ENCODE measurements at places on chromosomes 6 and 20.

DNA sequence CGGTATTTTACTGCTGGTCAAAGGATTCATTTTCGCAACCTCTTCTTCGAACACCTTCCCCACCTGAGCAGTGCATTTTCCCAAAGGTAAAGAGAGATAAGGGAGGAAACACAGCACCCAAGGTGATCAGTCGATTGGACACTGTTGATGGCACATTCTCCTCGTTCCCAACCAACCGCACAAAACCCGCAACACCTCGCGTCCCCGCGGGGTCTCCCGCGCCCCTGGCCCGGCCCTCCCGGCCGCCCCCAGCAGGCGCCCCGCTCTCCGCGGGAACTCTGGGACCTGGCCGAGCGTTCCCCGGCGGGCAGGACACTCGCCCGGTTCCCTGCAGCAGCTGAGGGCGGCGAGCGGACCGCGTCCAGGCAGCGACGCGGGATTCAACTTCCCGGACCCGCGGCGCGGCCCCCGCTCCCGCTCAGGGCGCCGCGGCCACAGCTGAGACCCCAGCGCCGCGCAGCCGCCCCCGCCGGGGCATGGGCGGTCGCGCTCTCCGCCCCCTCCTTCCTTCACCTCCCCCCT is 506 bp downstream of the RGS17 start:
- DNase-seq, result no peak

GRCh38 chr6:37222125-37222967 is 35.2 kb upstream of the TBC1D22B start:
- DNase-seq, result peak; percentile 8

DNA sequence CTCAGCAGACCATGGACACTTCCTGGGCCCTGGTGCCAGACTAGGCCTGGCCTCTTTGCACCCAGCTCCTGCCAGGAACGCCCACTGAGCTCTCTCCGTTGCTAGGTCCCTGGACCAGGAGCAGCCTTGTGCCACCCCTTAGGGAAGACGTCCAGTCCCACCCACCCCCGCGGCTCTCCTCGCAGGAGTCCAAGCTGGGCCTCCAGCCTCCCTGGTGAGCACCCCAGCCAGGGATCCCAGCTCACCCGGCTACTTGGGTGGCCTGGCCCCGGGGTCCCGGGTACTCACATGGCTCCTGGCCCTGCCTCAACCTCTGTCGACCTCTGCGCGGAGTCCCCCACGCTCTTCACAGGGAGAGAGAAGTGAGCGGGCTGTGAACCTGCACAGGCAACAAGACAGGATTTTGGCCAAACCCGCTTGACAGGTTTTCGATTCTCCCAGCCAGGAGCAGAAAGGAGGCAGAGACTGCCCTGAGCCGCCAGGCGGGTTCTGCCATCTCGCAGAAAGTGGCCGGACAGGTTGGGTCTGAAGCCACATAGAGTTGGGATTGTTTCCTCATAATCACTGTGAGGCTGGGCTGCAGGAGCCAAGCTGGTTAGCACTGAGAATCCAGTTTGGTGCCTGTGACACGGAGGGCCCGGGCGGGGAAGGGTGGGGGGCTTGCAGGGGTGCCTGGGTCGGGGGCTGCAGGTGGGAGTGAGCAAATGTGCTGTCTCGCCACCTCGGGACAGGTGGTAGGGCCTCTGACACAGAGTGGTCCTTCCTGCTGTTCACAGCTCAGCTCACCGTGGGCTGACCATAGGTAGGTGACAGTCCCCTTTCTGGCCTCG is at the start of gene RBBP8NL:
TSS of gene RBBP8NL (minus strand) at position 368 of the 830 bp plus-strand sequence. CDS start 7,892 bp downstream, outside the sequence.
- no peak for DNase-seq

- no peak for DNase-seq
Observed at GRCh38 chr6:85124472-85125354, 325.2 kb upstream of the NT5E start.

GRCh38 chr20:32234135-32234808 is 26.6 kb downstream of the POFUT1 start:
- no peak for DNase-seq

DNA sequence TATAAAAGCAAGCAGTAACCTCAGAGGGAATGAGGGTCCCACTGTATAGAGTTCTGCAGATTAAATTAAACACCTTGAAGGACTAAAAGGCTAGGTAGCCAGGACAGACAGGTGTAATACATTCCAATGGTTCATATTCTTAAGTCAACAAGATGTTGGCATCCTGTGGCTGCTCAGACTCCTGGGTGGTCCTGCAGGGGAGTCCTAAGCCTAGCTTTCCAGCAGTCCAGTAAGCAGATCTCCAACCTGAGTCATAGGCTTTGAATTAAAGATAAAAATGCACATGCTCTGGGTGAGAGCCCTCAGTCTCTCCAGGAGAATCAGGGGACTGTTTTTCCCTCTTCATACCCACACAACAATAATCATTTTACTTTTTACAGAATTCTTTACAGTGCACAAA is 307.3 kb upstream of the SUPT3H start:
- DNase-seq, result no peak

- DNase-seq, result no peak
Observed at GRCh38 chr6:20900389-20901160, 366.3 kb downstream of the CDKAL1 start.

- DNase-seq, result no peak
Observed at GRCh38 chr6:139133262-139134063, 1.4 kb upstream of the HECA start.

GRCh38 chr6:40774932-40775331 is 187.8 kb upstream of the LRFN2 start:
- DNase-seq, result no peak

All from stimulated activated CD4-positive, alpha-beta T cell treated with anti-CD3 and anti-CD28 coated beads, Interleukin-1b, Interleukin-23, amount 100 ng/mL, for 1 hour (primary cell).